CD8-positive, alpha-beta T cell (primary cell): ENCODE measurements at places on chromosomes 7 and 10.

DNA sequence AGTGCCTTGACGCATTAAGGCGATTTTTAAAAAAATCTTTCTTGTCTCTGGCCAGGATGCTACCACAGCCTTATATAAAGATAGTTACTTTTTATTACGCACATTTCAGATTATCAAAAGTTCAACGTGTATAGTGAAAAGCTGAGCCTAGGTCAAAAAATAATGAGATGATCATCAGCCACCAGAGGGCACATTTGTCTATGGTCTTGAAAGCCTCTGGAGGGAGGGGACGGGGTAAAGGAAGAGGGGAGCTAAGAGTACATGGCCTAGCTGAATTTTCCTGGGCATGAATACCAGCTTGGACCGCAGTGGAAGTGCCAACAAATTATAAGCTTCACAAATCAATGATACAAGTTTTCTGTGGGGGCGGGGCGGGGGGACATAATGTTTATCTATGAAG is 285.9 kb upstream of the SMIM30 start:
- no peak for DNase-seq

DNA sequence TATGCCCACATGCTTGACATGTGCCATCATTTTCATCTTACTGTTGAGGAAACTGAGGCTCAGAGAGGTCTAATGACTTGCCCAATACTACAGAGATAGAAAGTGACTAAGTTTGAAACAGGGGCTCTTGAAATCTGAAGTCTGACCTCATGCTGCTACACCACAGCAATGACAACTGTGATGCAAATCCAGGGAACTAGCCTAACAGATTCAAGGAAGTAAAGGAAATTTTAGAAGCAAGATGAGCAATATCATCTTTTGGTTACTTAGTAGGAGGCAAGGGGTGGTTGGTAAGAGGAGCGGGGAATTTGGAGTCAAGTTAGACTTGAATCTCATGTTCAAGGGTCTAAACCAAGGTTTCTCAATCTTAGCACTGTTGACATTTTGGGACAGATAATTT is 26.3 kb upstream of the OSBPL3 start:
- no peak for DNase-seq

GRCh38 chr10:26755443-26755903 is 58.0 kb downstream of the PDSS1 start:
- DNase-seq: no peak

- no peak for DNase-seq
Measured at GRCh38 chr10:36592964-36593363, 532.4 kb upstream of the ANKRD30A start.

GRCh38 chr7:73907554-73908122 is 46.7 kb downstream of the TMEM270 start:
- DNase-seq: no peak

DNA sequence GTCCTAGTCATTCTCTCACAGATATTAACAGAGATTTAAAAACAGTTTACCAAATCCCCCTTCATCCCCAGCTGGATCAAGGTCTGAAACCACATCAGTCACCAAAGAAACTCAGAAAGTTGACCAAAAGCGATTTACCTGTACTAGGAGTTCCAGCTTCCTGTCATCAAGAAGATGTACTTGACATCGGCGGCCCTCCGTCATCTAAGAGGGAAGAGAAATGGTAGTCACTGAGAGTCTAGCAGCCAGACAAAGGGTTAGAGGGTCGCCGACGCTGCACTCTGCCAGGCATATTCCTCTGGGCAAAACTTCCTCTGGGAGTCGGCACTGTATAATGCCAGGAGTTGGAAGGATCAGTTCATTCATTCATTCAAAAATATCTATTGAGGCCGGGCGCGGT is 271.9 kb downstream of the PRPF18 start:
- no peak for DNase-seq
